GM19239 (cell line): ENCODE measurements at places on chromosomes 16 and 17.

- no peak for DNase-seq
Measured at GRCh38 chr16:53061701-53062159, 6.9 kb downstream of the CHD9 start.

DNA sequence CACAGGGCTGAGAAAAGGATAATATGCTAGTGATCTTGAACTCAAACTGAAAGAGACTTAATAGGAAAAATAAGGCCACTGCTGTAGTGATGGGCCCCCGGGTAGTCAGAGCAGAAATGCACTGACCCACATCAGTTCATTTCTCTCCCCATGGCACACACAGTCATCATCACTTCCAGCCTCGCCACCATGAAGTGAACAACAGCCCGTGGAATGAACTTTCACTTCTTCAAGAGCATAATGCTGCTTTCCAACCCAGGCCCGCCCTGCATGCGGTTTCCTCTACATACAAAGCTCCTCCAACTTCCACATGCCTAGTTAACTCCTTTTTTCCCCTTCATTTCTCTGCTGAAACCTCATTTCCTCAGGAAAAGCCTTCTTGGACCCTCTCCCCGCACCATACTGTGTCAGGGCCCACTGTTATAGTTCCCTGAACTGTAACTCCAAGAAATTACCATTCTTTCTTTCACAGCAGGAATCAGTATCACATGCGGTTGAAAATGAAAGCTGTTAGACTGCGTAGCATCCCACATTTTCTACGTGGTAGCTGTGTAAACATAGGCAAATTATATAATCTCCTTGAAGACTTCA, 65.8 kb upstream of the SMIM36 start:
- DNase-seq: no peak

DNA sequence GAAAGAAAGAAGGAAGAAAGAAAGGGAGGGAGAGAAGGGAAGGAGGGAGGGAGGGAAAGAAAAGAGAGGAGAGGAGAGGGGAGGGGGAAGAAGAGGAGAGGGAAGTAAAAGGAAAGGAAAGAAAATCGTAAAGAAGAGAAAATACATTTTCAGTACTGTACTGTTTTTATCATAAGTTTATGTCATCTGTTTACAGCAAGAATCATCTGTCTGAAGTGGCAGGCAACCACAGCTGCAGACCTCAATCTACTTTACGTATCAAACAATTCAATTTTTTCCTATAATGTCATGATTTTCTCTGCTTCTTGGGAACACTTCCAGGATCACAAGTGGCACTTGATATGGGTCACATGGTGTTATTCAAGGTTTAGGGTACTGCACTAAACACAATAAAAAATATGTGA, 58.3 kb downstream of the USP32 start:
- DNase-seq: no peak

GRCh38 chr16:85301231-85301630, 189.0 kb upstream of the CIBAR2 start:
- no peak for DNase-seq

- no peak for DNase-seq
Measured at GRCh38 chr17:219696-220095, 38.2 kb upstream of the DOC2B start.

DNA sequence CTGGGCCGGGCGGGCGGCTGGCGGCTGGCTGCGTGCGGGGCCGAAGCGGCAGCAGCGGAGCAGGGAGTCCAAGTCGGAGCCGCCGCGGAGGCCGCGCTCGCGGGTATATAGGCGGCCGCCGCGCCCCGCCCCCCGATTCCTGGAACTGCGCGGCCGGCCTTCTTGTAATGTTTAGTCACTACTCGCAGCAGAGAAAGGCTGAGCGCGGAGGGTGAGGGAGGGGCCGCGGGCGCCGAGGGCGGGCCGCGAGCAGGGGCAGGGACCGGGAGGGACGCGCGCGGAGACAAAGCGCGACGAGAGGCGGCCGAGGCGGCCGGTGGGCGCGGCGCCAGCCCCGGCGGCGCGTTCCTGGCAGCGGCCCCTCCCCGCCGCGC, at the start of gene SOCS3:
SOCS3 (minus strand) TSS at position 81 of the 374 bp plus-strand sequence. CDS start 982 bp downstream, outside the sequence.
- DNase-seq: no peak

GRCh38 chr17:29949696-29950095, 8.3 kb downstream of the EFCAB5 start:
- no peak for DNase-seq

DNA sequence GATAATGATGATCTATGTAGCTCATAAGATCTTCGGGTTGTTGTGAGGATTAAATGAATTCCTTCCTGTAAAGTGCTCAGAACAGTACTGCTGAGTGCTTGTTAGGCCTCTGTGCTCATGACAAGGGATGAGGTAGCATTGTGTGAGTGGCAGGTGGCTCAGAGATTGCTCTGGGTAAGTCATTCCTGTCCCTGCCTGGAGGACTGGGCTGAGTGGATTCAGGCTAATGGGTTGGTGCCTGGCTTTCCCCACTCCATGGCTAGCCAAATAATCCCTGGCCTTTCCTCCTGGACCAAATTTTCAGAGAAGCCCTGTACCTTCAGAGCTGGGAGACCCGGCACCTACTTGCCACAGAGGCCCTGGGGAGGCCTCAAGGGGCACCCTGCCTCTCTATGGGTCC, 1.3 kb upstream of the CCDC92B start:
- DNase-seq: no peak

GRCh38 chr17:7897773-7898172, 9.2 kb downstream of the CHD3 start:
- no peak for DNase-seq

DNA sequence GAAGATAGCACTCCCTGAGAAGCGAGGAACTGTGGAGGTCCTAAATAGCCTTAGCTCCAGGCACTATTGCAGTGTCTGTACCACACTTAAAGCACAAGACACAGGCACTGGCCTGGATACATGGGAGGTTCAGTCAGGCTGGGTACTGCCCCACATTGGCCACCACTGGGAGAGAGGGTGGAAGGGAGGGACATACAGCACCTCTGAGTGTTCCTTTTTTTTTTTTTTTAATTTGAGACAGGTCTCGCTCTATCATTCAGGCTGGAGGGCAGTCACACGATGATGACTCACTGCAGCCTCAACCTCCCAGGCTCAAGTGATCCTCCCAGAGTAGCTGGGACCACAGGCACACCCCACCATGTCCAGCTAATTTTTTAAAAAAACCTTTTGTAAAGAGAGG, 1.4 kb downstream of the GSG1L2 start:
- DNase-seq: no peak

GRCh38 chr17:81057079-81057730, 22.3 kb downstream of the BAIAP2 start:
- no peak for DNase-seq

GRCh38 chr17:9905902-9906301, 831 bp upstream of the RCVRN start:
- DNase-seq: peak; percentile 70

GRCh38 chr16:82671741-82672140, 45.0 kb downstream of the CDH13 start:
- DNase-seq: no peak

DNA sequence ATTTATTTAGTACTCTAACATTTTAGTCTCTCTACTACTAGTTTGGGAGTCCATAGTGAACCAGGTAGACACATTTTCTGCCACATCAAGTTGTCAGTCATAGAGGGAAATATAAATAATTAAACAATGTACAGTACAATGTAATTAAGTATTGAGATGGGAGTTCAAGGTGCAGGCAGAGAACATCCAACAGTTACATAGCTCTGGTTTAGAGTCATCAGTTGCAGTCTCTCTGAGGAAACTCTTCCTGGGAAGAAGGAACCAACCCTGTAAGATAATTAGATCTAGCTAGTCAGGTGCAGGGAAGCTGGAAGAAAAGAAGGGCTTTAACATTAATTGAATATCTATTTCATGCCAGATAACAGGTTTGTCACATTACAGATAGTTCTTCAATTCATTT, 457.9 kb upstream of the DYNLRB2 start:
- DNase-seq: no peak

- no peak for DNase-seq
Measured at GRCh38 chr17:32732900-32733299, 144.0 kb downstream of the MYO1D start.

- DNase-seq: no peak
Measured at GRCh38 chr17:57294629-57295501, 38.5 kb downstream of the MSI2 start.

DNA sequence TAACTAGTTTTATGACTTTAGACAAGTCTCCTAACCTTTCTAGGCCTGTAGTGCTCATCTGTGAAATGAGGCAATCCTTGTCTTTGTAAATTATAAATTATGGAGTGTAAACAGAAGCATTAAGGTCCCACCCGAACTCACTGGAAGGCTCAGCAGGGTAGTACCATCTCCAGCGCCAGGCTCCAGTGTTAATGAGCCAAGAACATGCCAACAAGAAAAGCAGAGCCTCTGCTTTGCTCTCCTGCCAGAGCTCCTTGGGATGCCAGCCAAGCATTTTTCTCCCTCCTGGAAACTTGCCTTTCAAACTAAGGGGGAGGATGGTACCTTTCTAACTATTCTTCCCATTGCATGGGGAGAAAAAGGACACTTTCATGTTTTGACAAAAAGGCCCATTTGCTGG, 14.9 kb downstream of the LIMD2 start:
- DNase-seq: no peak

- DNase-seq: no peak
Measured at GRCh38 chr16:56370185-56370874, 55.0 kb downstream of the AMFR start.

GRCh38 chr17:78396441-78397337, 18.2 kb downstream of the PGS1 start:
- no peak for DNase-seq

GRCh38 chr17:77887110-77887463, 71.4 kb upstream of the TNRC6C start:
- no peak for DNase-seq

GRCh38 chr16:56303880-56304279, 112.6 kb downstream of the GNAO1 start:
- DNase-seq: no peak

DNA sequence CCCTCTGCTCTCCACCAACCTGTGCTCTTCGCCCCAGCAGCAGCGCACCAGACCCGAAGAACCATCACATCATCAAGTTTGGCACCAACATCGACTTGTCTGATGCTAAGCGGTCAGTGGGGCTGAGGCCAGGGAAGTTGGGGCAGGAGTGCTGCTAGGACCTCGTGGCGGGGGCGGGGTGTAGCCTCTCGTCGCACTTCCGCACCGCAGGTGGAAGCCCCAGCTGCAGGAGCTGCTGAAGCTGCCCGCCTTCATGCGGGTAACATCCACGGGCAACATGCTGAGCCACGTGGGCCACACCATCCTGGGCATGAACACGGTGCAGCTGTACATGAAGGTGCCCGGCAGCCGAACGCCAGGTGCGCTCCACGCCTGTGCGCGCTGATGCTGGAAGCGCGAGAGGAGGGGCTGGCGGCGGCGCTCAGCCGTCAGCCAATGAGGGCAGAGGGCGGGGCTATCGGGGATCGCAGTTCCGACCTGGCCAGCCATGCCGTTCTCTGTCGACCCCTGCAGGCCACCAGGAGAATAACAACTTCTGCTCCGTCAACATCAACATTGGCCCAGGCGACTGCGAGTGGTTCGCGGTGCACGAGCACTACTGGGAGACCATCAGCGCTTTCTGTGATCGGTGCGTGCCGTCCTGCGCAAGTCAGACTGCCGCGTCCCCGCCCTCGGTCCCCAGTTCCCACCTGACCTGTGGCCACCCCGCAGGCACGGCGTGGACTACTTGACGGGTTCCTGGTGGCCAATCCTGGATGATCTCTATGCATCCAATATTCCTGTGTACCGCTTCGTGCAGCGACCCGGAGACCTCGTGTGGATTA, 3.2 kb upstream of the TMEM88 start:
- peak; percentile 97 for DNase-seq

DNA sequence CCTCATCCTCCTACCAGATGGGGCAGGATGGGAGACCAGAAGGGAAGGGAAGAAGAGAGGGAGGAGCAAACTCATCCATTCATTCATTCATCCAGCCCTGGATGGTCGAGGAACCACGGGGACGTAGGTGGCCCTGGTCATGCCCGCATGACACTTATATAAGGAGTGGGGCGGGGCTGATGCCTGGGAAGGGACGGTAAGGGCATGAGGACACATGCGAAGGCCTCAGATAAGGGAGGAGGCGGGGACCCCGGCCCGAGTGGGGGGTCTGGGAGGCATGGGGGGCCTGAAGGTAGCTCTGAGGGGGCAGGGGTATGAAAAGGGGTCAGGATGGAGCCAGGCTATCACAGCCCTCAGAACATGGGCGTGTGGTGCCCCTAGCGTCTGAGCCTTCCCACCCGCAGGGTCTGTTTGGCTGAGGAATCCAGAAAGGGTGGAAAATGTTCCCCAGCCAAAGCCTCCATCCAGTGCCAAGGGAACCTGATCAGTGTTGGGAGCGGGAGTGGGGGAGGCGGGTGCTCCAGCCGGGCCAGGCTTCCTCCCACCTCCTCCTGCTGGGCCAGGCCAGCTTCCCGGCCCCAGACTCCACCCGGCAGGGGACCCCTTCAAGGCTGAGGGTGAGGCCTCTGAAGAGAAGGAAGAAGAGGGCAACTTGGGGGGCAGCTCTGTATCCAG, 17.6 kb upstream of the CD79B start:
- no peak for DNase-seq

- no peak for DNase-seq
Measured at GRCh38 chr17:68152161-68152571, 95.7 kb upstream of the AMZ2 start.

DNA sequence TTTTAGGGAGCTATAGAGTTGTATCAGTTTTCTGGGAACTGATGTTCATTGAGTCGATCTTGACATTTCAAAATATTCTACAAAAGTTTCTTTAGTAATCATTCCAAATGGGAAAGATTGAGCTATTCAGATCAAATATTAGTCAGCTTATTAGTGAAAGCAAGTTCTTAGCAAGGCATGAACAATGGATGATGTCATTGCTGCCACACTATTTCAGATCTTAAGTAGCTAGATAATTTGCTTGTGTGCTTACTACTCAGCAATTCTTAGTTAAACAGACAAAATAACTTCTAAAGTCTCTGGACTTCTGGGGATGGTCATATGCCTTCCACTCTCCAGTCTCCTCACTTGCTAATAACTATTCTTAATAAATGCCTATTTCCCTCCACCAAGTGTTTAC, 69.0 kb upstream of the CDH8 start:
- no peak for DNase-seq

- no peak for DNase-seq
Measured at GRCh38 chr17:9410737-9411136, 164.9 kb downstream of the STX8 start.

- peak; percentile 80 for DNase-seq
Measured at GRCh38 chr17:78343543-78344201, 16.2 kb downstream of the SOCS3 start.

GRCh38 chr17:18928628-18929125, 23.3 kb upstream of the SLC5A10 start:
- no peak for DNase-seq

GRCh38 chr17:8375738-8376259, 705 bp downstream of the KRABD2 start:
- DNase-seq: no peak

GRCh38 chr17:42118126-42118510, 3.0 kb downstream of the KAT2A start:
- DNase-seq: no peak

- peak; percentile 24 for DNase-seq
Measured at GRCh38 chr17:68020409-68020756, 15.2 kb upstream of the KPNA2 start.

DNA sequence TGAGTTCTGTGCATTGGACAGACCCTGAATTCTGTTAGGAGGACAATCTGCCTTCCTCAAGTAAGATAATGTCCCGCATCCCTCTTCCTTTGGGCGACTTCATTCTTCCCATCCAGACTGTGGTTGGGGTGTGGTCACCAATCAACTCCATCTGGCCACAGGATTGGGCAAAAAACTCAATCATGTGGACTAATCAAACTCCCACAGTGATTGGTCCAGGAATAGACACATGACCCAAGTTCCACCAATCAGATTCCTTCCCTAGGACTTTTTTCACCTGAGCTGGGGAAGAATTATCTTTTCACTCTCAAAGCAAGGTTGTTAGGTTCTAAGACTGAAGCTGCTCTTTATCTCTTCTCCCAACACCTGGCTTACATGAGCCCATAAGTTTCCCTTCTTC, 13.2 kb upstream of the NKD1 start:
- DNase-seq: no peak
